Right lobe of liver (tissue), 6 donors: ENCODE measurements at places on chromosomes 12 and 14.

- no peak for DNase-seq
Observed at GRCh38 chr14:24389226-24389848, 9.5 kb upstream of the NYNRIN start.

DNA sequence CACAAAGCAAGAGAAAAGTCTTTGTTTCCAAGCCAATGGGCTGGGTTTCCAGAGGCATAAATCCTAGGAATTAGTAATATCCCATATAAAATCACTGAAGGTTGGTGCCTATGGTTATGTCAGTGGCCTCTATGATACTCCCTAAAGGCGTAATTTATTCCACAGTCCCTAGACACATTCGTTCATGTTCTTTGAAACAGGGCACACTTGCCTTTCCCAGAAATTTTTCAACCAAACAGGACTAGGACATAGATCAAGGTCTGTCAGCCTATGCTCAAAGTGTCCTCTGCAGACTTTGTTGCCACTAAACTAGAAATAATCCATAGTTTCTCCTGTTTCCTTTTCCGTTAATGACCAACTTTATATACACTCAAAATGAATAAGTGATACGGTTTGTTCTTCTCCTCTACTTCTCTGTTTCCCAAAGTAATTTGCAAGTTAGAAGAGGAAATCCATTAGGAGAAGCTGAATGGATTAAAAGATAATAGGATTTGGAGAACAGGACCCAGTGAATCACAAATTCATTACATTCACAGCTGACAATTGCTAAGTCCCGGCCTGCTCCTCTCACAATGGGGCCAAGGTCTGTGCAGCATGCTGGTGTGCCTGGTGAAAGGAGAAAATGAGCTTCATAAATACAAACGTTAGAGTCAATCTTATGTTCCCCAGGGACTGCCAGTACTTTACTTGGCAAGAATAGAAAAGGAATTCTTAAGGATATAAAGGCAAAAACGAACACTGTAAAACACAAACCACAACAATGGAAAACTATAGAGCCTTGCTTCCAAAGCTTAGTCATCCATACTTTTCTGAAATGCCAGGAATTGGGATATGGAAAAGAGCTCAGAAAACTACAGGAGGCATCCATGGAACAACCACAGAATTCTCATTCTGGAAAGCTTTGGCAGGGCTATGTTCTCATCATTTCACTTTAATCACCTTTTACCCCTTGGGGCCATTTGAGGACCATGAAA, 966.2 kb downstream of the NRXN3 start:
- DNase-seq, result no peak

- DNase-seq, result no peak
Observed at GRCh38 chr12:124698211-124698997, 131.0 kb upstream of the NCOR2 start.

GRCh38 chr14:24353559-24354481, 14.0 kb upstream of the RIPK3 start:
- DNase-seq, result no peak

DNA sequence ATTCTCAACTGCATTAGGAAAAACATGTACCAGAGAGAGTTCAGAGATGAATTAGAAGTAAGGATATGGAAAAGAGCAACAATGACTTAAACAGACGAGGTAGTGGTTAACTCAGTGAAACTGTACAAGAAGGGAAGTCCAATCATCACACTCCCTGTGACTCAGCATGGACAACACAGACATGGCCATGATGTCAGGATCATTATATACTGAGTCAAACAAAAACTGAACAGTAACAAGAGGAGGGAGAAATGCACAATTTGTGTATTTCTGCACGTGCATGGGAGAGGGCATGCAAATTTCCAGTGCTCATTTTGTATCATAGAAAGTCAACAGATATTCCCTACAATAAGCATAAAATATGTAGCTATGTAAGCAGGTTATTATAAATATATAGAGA, 1037.8 kb downstream of the BCL11B start:
- no peak for DNase-seq

- no peak for DNase-seq
Observed at GRCh38 chr14:71536015-71536740, 396.1 kb upstream of the RGS6 start.

GRCh38 chr12:47408171-47408871, 297.5 kb downstream of the RPAP3 start:
- DNase-seq, result no peak

DNA sequence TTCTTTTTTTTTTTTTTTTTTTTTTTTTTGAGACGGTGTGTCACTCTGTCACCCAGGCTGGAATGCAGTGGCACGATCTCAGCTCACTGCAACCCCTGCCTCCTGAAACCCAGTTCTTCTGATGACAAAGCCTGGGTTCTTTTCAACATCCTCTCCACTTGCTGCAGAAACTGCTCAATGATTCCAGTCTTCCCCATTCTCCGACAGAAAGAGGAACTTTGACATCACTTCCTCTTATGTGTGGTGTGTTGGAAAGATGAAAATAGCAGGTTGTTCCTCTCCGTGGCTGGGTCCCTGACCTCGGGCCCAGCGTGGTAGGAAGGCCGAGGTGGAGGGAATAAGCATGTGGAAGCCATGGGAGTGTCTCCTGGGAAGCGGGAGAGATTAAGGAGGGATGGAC, 198.4 kb downstream of the PHETA1 start:
- no peak for DNase-seq

- no peak for DNase-seq
Observed at GRCh38 chr12:79961411-79961810, 26.5 kb upstream of the PPP1R12A start.

DNA sequence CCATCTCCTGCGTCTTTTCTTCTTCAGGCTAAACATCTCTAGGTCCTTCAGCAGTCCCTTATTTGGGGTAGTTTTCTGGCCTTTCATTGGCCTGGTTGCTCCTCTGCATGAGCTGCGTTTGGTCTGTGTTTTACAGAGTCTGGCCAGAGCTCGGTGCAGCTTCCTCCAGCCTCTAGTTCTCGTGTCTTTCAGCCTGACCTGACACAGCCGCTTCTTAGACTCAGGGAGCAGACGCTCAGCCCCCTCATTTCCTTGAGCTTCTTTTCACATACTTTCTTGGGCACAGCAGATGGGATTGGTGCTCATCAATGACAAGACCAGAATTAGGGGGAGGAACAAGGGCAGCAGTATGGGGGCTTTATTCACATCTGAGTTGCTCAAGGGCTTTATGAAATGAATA, 13.6 kb upstream of the GSG1 start:
- DNase-seq, result no peak

GRCh38 chr12:84201976-84202375, 710.6 kb downstream of the SLC6A15 start:
- no peak for DNase-seq

DNA sequence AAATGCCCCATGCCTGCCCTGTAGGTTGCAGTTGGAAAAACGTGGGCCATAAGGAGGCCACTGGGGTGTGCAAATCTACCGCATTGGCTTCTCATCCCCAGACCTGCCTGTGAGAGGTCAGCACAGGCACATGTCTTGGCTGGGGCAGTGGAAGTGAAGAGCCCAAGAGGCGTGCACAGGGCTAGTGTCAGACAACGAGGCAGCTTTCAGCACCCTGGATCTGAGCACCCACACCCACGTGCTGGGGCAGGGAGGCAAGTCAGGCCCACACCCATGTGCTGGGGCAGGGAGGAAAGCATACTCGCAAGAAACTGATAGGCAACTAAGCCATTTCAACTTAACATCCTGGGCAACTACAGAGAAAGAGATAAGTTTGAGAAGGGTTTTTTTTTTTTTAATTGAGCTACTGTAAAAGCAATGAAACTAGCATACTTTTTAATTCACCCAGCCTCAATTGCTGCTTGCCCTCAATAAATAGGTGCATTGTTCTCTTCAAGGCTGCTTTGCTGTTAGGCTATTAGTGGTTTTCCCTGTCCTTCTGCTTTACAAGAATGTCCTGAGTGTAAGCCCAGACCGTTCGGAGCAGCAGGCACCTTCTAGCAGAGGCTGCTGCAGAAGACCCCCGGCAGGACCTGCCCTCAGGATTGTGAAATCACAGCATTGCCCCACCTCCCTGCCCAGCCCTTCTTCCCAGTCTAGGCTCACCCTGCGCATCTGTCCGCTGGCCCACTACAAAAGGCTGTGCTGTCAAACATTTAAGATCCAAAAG, 355.3 kb upstream of the FKBP4 start:
- DNase-seq, result no peak

DNA sequence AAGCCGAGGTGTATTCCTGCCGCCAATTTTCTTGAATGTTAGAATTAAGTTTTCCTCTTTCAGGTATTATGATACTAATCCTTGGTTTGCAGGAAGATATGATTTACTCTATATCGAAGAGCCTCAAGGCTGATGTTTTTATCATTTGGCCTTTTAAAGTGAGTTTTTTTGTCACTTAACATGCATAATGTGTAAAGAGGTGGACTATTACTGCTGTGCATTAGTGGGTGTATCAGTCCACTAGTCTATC, 11.1 kb upstream of the TMPO start:
- no peak for DNase-seq

GRCh38 chr12:22709292-22709691, 84.3 kb downstream of the ETNK1 start:
- no peak for DNase-seq

DNA sequence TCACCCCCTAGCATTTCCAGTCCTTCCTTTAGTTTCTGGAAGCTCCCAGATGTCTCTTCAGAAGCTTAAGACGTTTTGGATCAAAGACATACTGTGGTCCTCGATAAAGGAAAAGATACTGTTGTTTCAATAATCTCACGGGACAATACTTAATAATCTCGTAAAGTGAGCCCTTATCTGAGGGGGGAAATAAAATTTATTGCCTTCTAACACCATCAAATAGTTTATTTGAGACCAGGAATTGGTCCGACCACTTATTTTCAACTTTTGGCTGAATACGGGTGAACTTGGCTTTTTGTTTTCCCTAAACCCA, 640 bp upstream of the G2E3 start:
- no peak for DNase-seq

DNA sequence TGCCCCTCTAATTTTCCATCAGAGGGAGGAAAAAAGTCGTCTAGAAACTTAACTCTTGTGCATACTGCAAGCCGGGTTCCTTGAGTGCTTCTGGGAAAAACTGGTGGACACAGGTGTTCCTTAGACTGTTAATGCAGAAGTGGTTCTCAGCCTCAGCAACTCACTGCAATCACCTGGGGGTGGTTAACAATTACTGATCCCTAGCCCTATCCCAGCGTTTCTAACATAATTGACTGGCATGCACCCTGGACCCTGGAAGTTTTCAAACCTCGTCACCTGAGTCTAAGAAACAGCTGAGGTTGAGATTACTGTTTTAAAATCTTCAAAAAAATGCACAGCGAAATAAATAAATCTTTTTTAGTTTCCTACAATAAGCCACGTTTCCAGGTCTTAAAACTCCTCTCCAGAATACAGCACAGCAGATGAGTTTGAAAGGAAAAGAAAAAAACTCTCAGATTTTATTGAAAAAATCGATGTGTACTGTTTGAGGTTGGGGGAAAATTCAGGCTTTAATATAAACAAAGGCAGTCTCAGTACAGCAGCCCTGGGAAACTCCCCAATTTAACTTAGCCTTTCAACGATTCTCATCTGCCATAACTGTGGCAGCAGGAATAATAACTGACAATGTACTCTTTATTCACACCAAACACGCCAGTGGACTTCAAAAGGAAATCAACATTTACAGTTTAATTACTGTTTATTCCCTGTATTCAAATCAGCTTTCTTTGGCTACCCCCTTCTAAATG, 45.4 kb downstream of the PHLDA1 start:
- DNase-seq, result no peak

DNA sequence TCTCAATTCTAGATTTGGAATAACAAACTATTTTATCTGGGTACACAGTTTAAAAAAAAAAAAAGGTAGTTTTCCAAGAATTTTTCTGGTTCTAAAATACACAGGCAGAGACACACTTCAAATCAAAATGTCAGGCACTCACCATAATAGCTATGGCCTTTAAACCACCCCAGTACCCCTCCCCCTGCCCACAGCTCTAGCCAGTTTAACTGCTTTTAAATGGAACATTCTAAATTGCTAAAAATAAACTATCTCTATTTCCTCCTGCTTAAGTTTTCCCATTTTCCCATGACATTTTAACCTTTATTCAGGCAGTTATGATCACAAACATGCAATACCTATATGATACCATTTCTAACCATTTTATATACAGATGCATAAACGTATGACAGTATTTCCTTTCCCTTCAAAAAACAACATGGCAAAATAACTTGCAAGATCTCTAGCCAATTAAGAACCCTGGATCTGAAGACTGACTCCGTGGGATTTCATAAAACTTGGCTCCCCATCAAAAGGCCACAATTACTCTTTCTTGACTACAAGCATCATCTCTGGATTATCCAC, 46.3 kb downstream of the PPP2R5E start:
- no peak for DNase-seq
